ENCODE measurements at places on chromosomes 6 and 20.
A peak's percentile ranks its signal among the peaks of the same experiment; 100 is the strongest.

DNA sequence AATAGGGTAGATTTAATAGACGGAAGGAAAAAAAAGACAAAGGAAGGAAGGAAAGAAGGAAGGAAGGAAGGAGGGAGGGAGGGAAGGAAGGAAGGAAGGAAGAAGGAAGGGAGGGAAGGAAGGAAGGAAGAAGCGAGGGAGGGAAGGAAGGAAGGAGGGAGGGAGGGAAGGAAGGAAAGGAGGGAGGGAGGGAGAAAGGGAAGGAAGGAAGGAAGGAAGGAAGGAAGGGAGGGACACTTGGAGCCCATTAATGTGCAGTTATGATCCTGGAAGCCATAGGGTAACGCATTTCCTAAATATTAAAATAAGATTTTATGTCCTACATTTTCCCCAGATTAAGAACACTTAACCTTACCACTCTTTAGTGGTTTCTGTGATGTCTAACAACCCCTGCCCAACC is 465.7 kb downstream of the ADGRB3 start:
- DNase-seq, result no peak

- no peak for DNase-seq
Observed at GRCh38 chr6:82712826-82713225, 349.2 kb downstream of the TPBG start.

DNA sequence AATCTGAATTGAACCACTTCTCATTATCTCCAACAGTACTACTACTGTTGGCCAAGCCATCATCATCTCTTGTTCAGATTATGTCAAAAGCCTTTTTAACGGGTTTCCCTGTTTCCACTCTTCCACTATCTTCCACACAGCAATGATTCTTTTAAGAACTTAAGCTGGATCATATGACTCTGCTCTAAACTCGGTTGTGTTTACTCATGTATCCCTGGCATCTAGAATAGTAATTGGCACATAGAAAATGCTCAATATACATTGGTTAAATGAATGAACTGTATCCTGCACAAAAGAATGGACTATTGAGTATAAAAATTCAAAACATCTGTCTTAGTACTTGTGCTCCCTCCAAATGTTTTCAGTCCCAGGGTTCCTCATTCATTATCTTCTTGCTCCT is 2.8 kb upstream of the COX7A2 start:
- DNase-seq, result no peak

DNA sequence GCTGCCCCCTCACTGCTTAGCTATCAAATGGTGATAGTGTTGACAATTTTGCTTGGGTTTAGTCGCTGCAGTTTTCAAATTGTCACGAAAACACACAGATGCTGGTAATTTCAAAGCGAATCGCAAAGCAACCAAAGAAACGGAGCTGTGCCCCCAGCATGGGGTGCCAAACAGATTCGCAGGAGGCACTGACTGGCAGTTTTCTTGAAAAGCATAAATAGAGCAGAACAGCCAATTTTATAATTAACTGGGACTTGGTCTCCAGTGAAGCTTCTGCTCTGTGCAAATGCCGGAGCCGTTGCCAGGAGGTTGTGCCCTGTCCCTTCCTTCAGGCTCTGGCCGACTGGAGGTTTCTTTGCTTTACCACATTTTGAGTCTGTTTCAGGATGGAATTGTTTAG is 18.8 kb downstream of the ARHGAP40 start:
- DNase-seq, result no peak

DNA sequence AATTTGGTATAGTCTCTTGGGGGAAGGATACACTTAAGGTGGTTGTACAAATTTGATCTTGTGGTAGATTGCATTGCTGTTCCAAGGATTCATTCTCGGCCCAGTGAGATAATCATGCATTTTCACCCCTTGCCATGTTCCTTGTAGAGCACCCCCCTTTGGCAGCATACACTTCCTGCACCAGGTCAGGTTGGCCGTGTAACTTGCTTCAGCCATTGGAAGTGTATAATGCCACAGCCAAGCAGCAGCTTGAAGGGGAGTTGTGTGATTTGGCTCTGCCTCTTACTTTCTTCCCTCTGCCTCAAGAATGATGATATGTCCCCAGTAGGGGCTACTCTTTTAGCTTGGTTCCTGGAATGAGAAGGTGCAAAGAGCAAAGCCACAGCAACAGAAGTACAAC is 21.9 kb downstream of the CCN2 start:
- DNase-seq, result no peak

DNA sequence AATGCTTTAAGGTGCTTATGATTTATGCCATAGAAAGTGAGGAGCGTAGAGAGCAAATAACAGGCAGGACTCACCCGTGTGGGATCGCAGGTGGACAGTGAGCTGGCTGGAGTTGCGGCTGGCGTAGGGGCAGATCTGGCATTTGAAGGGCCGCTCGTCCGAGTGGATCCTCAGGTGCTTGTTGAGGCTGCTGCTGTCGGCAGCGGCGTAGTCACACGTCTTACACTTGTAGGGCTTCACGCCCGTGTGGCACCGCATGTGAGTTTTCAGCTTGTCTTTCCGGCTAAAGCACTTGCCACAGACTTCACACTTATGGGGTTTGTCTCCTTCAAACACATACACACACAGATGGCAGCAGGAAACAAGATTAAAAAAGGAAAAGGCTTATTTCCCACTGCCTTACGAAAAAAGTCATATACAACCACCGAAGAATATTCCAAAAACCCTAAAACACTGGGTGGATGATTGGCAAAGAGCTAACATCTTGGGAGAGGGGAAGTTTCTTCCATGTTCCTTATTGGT is 31.5 kb downstream of the ZFP64 start:
- DNase-seq, result no peak

DNA sequence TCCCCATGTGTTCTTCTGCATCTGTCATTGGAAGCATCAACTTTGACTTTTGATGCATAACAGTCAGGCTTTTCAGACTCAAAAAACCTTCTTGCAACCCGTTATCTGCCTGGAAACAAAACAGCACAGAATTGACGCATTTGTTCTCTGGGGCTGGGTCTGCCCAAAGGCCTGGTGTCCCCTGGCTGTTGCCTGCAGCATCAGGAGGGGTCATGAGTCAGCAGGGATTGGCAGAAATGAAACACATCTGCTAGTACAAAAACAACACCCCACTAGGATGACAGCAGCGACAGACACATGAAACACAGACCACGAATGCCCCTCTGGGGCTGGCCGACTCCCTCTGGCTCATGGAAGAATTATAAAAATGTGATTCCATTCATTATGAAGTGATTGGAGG is 157.6 kb upstream of the INSM1 start:
- peak; percentile 2 for DNase-seq

DNA sequence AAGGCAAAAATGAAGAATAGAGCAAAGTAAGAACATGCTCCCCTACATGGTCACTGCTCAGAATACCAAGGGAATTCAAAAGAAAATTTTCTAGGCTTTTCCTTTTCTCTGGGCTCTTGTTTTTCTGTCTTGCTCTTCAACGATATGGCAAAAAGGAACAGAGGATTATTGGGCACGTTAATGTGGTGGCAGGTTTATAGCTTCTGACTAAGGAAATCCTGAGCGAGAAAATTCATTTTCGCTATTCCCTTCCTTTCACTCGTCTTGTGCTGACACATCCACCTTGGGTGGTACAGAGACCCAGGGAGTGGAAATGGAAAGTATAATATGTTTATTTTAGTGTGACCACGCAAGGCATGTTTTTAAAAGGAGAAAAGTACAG is 132.8 kb downstream of the TRIM27 start:
- DNase-seq, result no peak

- no peak for DNase-seq
Observed at GRCh38 chr6:134517145-134517658, 199.3 kb upstream of the SGK1 start.

DNA sequence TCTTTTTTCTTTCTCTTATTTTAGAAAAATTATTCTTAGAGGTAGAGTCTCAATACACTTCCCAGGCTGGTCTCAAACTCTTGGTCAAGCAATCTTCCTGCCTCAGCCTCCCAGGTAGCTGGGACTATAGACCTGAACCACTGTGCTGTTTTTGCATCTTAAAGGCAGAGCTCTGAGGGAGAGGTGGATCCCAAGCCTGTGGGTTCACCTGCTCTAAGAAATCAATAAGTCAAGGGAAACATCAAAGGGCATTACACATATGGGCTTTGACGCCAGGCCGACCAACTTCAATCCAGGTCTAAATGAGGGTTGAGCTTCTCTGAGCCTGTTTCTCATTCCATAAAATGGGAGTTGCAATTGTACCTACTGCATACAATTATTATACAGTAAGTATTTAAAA is 223.9 kb downstream of the LY86 start:
- DNase-seq, result no peak

- DNase-seq, result no peak
Observed at GRCh38 chr20:22260506-22260905, 323.9 kb downstream of the FOXA2 start.

DNA sequence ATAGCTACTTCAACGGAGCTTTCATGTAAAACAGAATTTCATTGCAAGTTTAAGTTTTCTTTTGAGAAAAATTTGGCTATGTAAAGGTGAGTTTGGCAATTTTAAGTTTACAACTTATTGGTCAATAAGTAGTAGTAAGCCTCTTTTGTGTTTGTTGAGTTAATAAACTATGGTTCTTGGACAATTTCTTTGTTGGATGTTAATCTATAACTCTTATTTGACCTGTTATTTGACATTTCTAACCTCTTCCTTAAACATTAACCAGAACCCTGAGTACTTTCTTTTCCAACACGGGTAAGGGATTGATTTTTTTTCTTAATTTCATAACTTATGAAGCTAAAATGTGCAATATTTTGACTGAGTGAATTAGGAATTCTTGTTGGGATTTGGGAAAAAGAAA is 354.4 kb downstream of the PRKN start:
- DNase-seq, result no peak

DNA sequence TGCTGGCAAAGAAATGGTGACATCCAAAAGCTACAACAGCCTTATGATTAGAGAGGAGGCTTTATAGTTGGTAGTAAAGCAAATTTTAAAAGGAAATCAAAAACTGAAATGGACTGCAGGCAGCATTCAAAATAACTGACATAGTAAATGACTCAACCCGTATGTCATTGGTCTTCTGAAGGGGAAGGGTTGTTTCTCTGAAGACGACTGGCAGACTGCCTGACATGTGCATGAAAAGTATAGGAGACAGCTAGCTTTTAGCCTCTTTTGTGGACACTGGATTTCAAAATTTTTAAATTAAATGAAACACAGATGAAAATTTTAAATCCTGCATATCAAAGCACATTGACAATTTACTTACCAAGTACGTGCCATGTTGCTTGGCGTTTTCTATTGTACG is 90.7 kb downstream of the TRMT6 start:
- DNase-seq, result no peak

GRCh38 chr6:123001540-123001939 is 5.5 kb downstream of the CLVS2 start:
- no peak for DNase-seq

- peak; percentile 1 for DNase-seq
Observed at GRCh38 chr6:165439928-165440554, 130.6 kb upstream of the C6orf118 start.

- DNase-seq, result no peak
Observed at GRCh38 chr20:63572788-63573646, 1.0 kb downstream of the HELZ2 start.

DNA sequence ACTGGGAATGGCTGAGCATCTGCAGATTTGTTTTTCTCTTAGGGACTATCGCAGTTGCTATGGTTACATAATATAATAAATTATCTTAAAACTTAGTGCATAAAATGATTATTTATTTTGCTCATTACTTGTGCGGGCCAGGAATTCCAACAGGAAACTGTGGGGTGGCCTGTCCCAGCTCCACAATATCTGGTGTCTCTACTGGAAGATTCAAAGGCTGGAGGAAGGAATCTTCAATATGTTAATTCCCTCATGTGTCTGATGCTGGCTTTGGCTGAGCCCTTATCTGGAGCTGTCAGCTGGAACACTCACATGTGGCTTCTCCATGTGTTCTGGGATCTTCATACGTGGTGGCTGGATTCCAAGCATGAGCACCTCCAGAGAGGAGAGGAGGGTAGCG is 23.9 kb upstream of the B3GAT2 start:
- DNase-seq, result no peak

GRCh38 chr6:167933290-167933689 is 64.2 kb upstream of the KIF25 start:
- no peak for DNase-seq

DNA sequence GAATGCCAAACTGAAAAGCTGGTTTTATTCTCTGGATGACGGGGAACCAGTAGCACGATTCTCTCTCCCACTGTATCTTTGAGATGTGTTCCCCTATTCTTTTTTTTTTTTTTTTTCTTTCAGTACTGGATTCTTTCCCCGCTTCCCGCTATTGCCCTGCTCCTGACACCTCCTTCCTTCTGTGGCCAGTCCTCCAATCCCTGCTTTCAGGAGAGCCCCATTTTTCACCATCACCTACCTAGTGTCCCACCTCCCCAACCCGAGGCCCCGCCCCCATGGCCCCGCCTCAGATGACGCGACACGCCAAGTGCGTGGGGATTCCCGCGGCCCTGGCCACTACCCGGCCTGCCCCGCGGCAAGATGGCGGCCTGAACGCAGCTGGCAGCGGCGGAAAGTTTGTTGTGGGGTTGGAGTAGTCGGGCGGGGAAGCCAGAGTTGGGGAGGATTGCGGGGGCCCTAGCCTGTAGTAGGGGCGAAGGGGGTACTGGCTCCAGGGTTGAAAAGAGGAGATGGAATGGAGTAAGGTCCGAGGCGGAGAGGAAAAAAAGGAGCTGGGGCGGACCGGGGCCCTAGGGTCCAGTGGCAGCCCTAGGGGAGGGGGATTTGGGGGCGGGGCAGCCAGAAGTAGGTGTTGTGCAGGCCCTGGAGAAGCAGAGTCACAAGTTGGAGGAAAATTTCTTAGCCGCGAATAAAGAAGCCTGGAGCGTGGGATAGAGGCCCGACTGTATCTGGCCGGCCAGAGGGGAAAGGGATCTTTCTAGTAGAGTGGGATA is at the start of gene TJAP1:
Gene TJAP1, plus strand, starts transcription at position 336 of the 773 bp plus-strand sequence. CDS start 21,432 bp downstream, outside the sequence.
- peak; percentile 31 for DNase-seq

DNA sequence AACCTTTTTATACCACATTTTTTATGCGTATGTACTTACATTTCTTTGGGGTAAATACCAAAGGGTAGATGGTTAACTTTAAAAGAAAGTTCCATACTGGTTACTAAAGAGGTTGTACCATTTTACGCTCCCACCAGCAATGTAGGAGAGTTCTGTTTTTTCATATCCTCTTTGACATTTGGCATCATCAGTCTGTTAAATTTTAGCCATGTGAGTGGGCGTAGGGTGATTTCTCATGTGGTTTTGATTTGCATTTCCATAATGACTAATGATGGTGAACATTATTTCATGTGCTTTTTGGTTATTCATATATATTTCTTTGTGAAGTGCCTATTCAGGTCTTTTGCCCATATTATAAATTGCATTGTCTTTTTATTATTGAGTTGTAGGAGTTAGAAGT is 194.2 kb downstream of the PRL start:
- DNase-seq, result no peak

GRCh38 chr6:24140591-24140990 is 14.6 kb downstream of the NRSN1 start:
- DNase-seq, result no peak

DNA sequence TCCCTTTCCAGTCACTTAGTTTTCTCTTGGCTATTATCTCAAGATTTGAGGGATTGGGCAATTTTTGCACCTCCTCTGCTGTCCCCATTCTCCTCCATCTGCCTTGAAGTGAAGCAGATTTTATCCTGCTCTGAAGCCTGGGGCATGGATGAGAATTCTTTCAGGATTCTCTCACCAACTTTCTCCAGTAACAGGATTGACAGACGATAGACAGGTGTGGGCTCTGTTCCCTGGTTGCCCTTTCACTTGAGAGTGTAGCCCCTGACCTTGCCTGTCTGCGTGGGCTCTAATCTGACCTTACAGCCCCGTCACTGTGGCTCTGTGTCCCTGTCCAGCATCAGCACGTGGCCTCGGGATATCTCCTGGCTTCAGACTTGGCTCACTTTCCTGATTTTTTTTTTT is 27.1 kb downstream of the CDYL start:
- no peak for DNase-seq
